Left lung (tissue), 14 donors: ENCODE measurements at places on chromosomes 3 and 15. TPM values are rescaled to one million over a fixed set of nuclear protein-coding genes. Genes with fewer than 3 reads are reported as not detected.

CLDND1 gene
- 74.8 TPM for total RNA-seq

- peak; percentile 8 for DNase-seq
Measured at GRCh38 chr3:154224366-154224765, 99.9 kb downstream of the DHX36 start.

KNG1 gene
- not detected for total RNA-seq

FANCD2OS gene
- total RNA-seq, result not detected

DNA sequence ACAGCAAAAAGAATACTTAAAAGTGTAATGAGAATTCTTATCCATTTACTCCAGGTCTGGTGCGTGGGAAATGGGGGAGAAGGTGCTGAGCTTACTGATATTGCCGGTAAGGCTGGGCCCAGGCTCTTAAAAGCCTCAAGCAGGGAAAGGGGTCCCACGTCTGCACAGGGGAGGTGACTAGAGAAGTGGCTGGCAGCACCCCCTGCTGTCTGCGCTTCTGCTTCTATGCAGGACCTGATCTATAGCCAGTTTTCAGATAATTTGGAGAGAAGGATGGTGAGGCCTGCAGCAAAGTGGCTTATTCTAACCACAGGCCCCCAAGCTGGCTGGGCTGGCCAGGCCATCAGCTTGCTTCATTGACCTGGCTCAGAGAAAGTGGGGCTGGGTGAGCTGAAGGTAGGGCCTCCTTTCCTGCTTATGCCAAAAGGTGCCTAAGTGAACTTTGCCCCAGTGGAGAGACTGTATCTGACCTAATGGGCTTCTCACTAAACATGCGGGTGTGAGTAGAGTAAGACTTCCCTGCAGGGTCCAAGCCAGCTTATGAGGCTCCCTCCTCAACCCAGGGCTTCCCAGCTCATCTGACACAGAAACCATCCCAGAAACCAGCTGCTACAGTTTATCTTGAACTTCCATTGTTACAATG lies 30.9 kb upstream of the ATP1B3 start:
- DNase-seq, result no peak

GRCh38 chr3:149657321-149657925 lies 402 bp downstream of the WWTR1 start:
- peak; percentile 52 for DNase-seq

FEM1B gene
- total RNA-seq, result 44.4 TPM

DNA sequence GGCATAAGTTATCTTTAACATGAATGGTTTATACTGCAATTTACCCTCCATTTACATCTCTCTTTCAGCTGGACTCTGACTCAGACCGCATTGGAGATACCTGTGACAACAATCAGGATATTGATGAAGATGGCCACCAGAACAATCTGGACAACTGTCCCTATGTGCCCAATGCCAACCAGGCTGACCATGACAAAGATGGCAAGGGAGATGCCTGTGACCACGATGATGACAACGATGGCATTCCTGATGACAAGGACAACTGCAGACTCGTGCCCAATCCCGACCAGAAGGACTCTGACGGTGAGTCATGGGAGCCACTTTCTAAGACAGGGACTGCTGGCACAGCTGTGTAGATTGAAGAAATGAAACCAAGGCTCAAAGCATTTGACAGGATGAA lies 11.6 kb downstream of the THBS1 start:
- no peak for DNase-seq

FBXO22 gene
- total RNA-seq, result 32.3 TPM

GATM gene
- total RNA-seq, result 5.4 TPM

GRCh38 chr3:38190481-38190881 lies 25.1 kb downstream of the OXSR1 start:
- DNase-seq, result no peak
